Thoracic aorta (tissue), 2 donors: ENCODE measurements at places on chromosomes 12 and 14. TPM values are rescaled to one million over a fixed set of nuclear protein-coding genes. Genes with fewer than 3 reads are reported as not detected.

The CTSG gene
- 8.8 TPM for total RNA-seq

The YARS2 gene
- 16.2 TPM for total RNA-seq

The MMP17 gene
- 12.1 TPM for total RNA-seq

The SLC17A8 gene
- total RNA-seq: not detected

The NPFF gene
- not detected for total RNA-seq
